ENCODE measurements at places on chromosomes 12 and 14.
A peak's percentile ranks its signal among the peaks of the same experiment; 100 is the strongest.

- DNase-seq = no peak
Measured at GRCh38 chr12:54389134-54389508, 4.6 kb upstream of the ZNF385A start.

GRCh38 chr14:90062127-90062794 is 467 bp downstream of the KCNK13 start:
- DNase-seq = no peak

DNA sequence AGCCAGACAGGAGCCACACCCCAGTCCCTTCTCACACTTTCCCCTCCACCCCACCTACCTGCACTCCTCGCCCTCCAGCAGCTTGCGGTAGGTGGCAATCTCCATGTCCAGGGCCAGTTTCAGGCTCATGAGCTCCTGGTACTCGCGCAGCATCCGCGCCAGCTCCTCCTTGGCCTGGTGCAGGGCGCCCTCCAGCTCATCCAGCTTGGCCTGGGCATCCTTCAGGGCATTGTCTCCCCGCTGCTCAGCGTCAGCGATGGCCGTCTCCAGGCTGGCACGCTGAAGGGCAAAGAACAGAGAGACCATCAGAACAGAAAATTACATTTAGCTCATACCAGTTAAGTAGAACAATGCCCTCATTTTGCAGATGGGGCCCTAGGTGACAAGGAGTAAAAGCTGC is 5.5 kb downstream of the KRT74 start:
- DNase-seq = no peak

DNA sequence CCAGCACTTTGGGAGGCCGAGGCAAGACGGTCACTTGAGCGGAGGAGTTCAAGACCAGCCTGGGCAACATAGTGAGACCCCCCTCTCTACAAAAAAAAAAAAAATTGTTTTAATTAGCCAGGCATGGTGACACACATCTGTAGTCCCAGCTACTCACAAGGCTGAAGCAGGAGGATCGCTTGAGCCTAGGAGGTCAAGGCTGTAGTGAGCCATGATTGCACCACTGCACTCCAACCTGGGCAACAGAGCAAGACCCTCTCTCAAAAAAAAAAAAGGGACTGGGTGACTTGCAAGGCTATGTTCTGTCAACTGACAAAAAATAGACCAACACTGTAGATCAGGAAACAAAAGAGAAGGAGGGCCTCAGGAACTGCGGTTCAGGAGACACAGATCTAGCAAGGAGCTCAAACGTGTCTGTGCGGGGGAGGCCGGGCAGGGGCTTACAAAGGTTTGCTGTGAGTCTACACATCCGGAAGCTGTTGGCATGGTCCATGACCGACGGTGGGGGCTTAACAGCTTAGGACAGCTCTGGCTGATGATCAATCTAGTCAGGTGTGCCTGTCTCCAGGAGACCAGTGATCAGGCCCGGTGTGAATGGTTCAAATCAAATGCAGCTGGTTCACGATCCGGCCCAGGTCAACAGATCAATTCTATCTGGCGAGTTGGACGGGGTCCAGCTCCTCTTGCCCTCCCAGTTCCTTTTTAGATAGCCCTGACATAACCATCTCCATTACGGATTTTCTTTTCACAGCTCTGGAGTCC is 31.7 kb upstream of the INF2 start:
- DNase-seq = no peak

DNA sequence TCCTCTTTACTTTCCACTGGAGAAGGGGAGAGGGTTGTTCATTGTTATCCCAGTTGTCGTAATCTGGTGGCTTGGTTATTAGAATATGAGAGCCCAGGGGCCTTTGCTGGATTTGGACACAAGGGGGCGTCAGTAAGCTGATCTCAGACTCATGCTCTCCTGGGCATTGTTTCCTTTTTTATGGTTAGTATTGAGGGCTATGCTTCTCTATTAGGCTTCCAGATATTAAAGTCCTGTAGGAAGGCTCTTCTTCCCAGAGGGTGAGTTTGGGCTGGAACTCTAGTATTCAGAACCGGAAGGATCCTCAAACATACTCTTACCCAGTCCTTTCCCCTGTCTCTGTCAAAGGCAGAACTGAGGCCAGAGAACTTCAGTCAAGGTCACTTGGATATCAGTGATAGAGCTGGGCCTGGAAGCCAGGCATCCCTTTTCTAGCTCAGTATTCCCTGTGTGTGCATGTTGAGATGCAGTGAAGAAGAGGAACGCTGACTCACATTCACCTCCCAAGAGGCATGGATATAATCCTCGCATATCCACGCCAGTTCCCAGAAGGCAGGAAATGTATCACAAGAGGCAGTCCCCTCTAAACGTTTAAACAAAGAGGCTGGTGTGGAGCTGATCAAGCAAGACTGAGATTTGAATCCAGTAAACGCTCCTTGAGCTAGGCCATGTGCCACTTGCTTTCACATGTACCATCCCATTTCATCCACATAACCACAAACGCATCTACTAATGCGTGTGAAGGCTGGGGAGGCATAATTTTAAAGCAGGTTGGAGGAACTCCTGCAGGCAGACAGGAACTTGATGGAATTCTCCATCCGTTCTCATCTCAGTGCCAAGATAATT is 41.6 kb downstream of the UBE3B start:
- peak; percentile 35 for DNase-seq

DNA sequence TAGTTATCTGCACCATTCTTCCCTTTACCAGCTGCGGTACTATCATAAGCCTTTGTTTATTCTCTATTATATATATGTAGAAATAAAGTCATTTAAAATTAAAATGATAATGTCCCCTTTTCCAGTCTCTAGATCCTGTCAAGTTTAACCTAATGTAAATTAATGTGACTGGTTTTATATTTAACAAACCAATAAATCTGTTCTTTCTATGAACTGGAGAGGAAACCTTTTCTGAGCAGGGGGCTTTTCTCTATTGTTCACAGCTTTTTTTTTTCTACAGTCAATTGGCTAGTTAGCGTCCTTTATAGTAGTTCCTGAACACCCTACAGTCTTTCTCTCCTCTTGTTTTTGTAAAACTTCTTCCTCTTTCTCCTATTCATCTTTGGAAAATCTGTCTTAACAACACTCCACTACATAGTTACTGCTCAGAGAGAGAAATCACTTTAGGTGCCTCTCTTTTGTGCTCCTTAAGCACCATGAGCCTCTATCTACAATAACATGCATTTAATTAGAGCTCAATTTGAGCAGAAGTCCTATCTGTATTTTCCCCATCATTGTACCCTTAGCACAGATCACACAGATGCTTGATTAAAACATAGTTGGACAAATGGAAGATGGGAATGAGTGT is 332.6 kb upstream of the SYT1 start:
- DNase-seq = no peak

DNA sequence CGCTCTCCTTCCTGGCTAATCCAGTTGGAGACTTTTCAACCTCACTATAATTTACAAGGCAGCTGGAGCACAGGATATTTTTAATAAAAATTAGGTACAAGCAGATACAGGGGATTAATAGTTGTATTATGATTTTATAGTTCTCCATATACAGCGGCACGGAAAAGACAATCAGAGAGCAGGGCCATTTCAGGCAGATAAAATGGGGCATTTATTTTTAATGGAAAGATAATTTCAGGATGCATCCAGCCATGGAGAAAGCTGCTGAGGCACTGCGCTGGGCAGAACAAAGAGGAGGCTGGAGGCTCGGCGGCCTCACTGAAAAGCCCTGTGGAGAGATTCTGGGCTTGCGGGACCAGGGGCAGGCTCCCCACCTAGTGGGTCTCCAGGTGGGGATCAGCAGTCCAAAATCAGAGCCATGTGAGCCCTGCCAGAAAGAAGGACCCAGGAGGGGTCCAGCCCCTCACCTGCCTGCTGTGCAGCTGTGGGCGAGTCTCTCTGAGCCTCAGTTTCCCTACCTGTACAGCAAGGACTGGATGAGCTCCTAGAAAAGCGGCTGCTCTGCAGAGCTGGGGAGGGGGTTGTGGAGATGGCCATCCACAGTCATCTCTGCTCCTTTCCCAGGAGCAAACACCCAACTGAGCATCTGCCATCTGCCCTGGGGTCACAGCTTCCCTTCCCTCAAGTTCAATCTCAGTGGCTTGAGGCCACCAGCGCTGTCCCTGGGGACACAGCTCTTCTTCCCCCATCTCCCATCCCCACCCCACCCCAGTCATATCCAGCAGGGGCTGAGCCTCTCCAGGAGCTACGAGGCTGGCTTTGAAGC is 23.9 kb upstream of the C14orf180 start:
- no peak for DNase-seq

GRCh38 chr12:1707051-1707450 is 16.2 kb downstream of the ADIPOR2 start:
- DNase-seq = no peak

DNA sequence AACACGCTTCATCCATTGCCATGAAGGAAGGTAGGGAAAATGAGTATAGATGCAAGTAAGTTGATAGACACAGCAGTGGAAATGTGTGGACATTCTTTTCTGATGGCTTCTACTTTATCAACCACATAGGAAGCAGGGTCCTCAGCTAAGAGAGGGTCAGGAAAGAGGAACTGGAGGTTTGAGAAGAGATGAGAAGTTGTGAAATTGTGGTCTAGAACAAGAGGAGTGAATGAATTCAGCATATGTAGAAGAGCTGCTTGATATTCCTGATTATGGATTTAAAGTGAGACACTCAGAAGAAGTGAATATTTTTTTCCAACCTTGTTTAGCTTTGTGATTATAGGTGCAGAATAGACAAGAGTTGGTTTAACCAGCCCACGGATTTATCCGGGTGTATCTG is 128.5 kb downstream of the SLC15A5 start:
- no peak for DNase-seq

- no peak for DNase-seq
Measured at GRCh38 chr12:96812153-96812552, 94.9 kb upstream of the NEDD1 start.

- DNase-seq = no peak
Measured at GRCh38 chr12:71555191-71555590, 108.5 kb downstream of the ZFC3H1 start.

GRCh38 chr14:88243946-88244345 is 79.1 kb downstream of the KCNK10 start:
- no peak for DNase-seq

- DNase-seq = no peak
Measured at GRCh38 chr14:105525861-105526775, at the start of gene TMEM121. TMEM121 (plus strand) TSS chr14:105526583; CDS start chr14:105528835, 2,252 bp downstream.

DNA sequence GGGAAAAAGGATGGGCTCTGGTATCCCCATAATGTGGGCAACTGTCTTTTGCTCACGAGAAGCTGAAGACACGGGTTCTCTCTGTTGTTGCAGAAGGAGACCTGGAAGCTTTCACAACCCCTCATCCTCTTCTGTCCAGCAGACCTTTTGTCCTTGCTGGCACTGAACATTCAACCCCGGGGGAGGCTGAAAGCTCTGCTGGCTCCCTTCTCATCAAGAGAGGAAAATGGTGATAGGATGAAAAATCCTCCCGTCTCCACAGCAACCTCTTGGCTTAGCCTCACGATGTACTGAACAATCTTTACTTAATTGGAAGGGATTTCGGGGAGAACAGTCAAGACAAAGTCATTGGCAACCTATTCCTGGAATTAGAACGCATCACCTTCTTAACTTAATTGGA is 39.0 kb downstream of the ELK3 start:
- DNase-seq = no peak

GRCh38 chr12:54356228-54356627 is 8.1 kb downstream of the GPR84 start:
- no peak for DNase-seq

GRCh38 chr12:54526812-54527630 is 22.4 kb upstream of the PDE1B start:
- DNase-seq = no peak

DNA sequence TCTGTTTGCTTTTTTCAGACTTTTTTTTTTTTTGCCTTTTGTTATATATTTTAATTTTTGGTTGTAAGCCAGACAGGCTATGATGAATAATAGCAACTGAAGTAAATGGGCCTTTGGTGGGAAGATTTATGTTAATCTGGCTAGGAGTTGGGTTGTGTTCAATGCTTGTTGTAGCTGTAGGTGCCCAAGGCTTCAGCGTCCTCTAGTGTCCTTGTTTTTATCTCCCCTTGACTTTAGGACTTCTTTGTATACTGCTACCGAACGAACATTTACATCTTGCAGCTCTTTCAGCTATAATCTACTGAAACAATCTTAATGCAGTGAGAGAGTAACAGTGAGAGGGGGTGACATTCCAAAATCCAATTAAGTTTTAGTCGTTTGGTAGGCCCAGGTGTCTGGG is 848.4 kb upstream of the FBXO33 start:
- no peak for DNase-seq

DNA sequence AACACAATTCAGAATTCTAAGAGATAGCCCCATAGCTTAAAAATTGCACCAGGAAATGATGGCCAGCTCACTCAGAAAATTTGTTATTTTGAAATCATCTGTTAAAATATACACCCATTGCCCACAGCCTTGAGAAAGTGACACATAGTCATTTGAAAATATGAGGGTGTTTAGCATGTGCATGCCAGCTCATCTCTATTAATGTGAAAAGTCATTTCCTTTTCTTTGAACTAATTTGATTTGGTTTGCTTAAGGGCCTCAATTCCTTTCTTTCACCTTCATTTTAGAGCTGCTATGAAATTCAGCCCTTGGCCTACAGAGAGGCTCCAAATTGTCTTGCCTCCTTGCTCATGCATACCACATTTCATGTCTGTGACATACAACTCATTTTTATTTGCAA is 241.4 kb downstream of the PHLDA1 start:
- no peak for DNase-seq

- DNase-seq = no peak
Measured at GRCh38 chr12:93894391-93895088, 217.4 kb downstream of the CRADD start.

DNA sequence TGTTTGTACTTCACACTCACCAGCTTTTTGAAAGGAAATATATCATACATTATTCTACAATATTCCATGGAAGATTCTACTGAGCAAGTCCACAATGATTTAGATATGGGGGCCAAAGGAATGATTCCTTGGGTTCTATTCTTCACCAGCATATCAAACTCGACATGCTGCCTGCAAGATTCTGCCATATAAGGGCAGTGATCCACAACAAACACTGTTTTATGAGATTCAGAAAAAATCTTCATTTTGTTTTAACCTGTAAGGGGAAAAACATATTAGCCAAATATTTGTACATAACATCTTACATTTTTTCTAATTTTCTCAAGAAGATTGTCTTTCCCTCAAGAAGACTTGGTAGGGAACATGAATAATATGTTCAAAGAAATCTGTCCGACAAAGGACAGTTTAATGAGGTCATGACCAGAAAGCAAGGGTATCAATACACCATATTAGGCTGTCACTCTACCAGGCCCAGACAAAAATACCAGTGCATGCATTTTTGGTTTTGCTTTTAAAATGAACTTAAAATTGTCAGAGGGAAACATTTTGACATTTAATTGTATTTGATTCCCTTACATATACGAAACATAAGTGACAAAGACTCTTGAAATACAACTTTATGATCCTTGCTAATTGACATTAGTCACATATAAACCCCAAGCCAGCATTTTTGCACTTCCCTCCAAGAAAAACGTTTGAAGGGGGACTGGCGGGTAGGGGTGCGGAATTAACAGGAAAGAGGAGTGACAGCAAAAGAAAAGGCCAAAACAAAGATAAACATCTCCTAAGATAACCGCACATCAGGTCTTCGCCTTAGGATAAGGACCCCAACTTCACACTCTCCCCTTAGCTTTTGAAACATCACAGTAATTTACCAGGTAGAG is 980 bp downstream of the INTS13 start:
- no peak for DNase-seq

All from T follicular helper cell (primary cell).